ENCODE measurements at places on chromosomes 5 and 9. TPM values are rescaled to one million over a fixed set of nuclear protein-coding genes. Genes with fewer than 3 reads are reported as not detected.

Gene ZNF300
- total RNA-seq = 7.4 TPM

GRCh38 chr5:89072842-89073672, 190.1 kb upstream of the MEF2C start:
- DNase-seq = no peak

DNA sequence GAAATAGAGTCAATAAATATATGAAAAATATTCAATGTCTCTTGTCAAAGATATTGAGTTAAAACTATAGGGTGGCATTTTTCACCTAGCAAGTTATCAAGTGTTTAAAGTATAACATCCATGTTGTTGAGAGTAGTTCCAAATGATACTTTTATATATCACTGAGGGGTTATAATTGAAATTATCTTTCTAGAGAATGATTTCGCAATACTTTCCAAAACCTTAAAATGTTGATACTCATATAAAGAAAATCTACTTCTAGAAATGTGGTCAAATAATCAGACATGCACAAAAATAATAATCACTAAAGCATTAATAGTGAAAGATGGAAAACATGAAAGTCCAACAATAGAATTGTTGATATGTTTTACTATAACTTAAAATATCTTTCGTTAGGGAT, 50.1 kb downstream of the OXCT1 start:
- no peak for DNase-seq

GRCh38 chr5:118511846-118512245, 476.5 kb downstream of the DTWD2 start:
- no peak for DNase-seq

DNA sequence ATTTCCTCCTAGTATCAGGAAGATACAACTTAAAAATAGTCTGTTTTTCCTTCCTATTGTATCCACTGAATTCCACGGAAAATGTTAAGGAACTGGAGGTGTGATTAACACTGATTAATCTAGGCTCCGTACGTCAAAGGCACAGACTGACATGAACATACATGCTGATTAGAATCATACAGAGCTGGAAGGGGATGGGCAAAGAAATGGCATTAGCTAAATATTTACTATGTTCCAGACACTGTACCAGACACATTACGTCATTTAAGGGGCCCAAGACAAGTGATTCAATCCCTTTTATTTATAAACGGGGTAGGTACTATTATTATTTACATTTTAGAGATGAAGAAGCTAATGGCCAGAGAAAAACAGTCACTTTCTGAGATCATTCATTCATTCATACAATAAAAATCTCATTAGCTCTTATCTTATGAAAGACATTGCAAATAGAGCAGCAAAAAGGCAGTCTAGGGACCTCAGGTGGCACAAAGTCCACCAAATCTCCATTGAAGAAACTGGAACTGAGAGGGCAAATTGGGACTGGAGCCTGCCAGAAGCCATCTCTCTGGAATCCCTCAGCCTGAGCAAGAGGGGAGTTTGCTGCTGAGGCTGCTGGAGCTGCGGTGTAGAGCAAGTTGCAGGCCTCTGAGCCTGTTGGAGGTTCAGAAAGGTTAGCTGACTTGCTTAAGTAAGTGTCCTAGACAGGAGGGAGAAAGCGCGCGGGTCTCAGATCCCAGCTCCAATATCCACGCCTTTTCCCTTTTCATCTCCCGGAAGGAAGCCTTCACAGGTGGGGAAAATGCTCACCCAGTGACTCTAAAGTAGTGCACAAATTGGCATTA, 1.6 kb upstream of the TGFBR1 start:
- no peak for DNase-seq

DNA sequence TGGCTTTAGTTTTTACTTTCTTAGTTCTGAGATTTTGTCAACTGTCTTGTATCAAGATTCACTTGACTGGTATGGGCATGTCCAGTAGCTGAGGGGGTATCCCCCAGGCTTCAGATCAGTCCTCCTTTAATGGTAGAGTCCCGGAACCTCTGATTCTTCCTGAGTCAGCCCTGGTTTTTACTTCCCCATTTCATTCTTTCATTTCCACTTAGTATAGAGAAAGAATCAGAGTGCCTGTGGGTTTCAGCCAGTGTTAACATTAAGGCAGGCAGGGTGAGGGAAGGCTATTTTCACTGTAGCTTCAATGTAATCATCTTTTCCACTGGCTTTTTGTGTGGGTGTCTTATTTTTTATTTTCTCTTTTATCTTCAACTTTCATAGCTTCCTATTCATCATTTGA, 8.3 kb upstream of the COMMD10 start:
- no peak for DNase-seq

- no peak for DNase-seq
Observed at GRCh38 chr5:37791321-37791720, 48.5 kb downstream of the GDNF start.

GRCh38 chr5:75534734-75535133, 23.0 kb downstream of the POLK start:
- no peak for DNase-seq

All from esophagus squamous epithelium (tissue), 5 donors.